ENCODE measurements at places on chromosomes 16 and 17.

GRCh38 chr16:87929986-87930385, 6.3 kb downstream of the CA5A start:
- DNase-seq: no peak

DNA sequence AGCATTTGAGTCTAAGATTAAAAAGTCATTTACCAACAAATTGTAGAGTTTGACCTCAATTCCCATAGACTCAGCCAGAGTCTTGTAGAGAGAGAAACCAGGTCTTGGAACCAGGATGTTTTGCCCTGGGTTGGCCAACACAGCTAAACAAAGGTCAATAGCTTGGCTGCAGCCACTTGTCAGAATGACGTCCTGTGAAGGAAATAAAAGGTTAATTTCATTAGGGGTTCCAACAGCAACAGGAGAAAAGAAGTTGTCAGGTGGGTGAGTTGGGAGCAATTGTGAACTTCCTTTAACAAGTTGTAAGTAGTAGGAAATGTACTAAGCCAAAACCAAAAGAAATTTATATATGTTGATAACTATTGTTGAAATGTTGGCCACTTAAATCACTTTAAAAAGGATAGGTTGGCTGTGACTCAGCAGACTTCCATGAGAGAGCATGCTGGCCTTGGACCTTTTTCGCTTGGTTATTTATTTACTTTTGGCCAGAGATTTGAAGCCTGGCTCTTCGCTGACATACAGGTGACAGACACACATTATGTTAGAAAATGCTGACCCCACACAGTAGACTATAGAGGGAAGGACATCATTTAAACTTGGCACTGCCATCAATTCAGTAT, 4.3 kb downstream of the TAT start:
- no peak for DNase-seq

DNA sequence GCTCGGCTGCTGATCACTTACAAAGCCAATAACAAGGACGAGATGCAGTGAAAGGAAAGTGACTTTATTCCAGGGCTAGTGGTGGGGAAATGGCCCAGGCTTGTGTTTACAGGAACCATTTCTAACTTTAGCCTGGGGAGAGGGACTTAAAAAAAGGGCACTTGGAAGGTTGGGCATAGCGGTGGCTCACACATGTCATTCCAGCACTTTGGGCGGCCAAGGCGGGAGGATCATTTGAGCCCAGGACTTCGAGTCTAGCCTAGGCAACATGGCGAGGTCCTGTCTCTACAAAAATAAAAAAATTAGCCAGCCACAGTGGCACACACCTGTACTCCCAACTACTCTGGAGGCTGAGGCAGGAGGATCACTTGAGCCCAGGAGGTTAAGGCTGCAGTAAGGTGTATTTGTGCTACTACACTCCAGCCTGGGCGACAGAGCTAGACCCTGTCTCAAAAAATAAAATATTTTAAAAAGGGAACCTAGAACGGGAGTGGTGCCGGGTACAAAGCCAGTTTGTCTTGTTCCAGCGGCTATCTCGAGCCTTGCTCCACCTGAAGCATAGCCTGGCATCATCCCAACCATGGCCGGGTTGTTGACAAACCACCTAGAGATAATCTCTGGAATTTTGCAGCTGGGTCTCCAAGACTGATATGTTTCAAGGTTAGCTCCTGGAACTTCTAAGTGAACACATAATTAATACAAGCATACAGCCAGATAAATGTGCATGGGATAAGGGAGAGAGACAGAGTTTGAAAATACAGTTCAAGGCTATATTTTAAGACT, 5.7 kb upstream of the TVP23A start:
- no peak for DNase-seq

DNA sequence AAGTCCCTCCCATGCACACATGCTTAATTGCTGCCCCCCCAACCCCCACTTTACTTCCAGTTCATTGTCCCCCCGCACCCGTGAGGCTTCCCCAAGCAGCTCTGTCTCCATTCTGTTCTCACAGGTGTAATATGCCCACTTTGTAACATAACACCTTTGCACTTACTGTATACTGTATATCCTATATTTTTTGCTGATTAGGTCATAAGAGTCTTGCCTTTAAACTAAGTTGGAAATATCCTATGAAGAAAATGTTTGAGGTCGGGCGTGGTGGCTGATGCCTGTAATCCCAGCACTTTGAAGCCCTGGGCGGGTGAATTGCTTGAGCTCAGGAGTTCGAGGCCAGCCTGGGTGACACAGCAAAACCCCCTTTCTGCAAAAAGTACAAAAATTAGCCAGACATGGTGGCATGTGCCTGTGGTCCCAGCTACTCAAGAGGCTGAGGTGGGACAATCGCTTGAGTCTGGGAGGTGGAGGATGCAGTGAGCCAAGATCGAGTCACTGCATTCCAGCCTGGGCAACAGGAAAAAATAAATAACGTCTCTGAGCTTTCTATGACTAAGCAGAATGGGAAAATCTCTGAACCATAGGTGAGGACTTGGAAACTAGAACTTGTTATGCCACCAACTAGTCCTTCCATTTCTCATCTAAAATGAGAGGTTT, 76.1 kb downstream of the TNRC6C start:
- DNase-seq: no peak

- no peak for DNase-seq
Observed at GRCh38 chr17:75899353-75899752, 2.6 kb upstream of the TRIM65 start.

DNA sequence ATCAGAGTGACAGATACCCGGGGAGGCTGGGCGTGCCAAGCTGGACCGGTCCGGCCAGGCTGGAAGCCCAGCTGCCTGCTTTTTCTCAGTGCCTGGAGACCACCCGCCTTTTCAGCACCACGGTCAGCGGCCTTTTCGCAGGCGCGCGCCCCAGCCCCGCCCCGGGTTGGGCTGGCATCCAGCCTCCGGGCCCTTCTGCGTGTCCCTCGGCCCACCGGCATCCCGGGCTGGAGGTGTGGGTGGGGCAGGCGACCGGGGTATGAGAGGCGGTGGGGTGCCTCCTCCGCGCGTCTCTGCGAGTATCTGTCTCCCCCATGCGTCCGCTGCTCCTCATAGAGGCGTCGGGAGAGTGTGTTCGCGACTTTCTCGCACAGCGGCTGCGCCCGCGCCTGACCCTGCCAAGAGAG, 102.5 kb downstream of the MRM1 start:
- no peak for DNase-seq

- DNase-seq: no peak
Observed at GRCh38 chr17:77366206-77366557, 225.4 kb downstream of the SEC14L1 start.

- no peak for DNase-seq
Observed at GRCh38 chr17:36608794-36609497, 7.6 kb downstream of the MRM1 start.

DNA sequence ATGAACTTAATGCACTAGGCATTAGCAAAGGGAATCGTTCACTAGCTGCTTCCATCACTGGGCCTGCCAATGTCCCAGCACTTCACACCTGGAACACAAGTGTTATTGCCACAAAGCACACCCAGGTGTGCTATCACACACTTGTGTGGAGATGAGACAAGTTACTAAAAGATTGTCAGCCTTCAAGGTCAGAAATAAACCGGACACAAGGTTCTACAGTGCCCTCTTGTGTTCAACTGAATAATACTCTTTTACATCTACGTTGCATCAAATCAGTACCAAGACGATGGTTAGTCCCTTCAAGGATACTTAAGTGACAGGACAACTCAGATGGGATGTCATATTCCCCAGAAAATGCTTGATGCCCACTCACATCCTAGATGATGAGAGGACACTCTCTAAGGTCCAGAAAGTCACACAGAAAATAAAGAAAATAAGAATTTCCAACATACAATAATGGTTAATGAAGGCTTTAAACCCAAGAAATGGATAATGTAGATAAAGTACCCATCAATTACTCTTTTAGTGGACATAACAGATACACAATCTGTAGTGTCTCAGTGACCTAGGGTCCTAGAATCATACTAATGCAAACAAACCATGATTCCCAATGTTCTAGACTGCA, 16.4 kb upstream of the GLG1 start:
- DNase-seq: no peak

- DNase-seq: no peak
Observed at GRCh38 chr16:53846971-53847370, 143.0 kb downstream of the FTO start.

DNA sequence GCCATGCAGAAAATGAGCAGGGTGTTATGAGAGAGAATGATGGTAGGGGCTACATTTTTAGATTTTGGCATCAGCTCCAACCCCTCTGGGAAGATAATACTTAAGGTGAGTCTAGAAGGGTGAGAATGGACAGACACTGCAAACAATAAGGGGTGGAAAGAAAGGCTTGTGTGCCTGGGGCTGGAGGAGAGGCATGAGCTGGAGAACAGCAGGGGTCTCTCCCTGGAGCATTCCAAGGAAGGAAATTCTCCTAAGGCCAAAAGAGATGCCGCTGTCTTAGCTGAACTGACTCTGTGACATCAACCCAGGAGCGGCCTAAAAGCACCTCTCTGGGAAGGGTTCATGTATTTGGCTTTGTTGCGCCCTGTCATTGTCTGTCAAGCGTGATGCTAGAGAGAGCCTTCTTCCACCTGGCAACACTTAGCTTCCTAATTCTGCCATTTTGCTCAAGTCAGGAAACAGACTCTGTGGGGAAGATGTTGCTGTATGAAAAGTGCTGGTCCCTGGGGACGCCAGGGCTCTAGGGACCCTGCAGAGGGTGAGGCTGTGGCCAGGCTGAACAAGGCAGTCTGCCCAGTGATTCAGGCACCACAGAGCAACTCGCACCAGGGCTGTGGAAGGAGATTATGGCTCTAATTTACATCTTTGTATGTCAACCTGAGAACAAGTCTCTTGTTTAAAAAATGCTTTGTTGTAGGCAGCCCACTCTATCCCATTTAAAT, 225.7 kb downstream of the CBLN1 start:
- DNase-seq: no peak

GRCh38 chr17:34384822-34385605, 22.0 kb upstream of the CCL1 start:
- DNase-seq: no peak

GRCh38 chr17:50966163-50966666, 100.1 kb upstream of the TOB1 start:
- DNase-seq: no peak

GRCh38 chr16:3759736-3760135, 42.4 kb upstream of the TRAP1 start:
- DNase-seq: no peak

DNA sequence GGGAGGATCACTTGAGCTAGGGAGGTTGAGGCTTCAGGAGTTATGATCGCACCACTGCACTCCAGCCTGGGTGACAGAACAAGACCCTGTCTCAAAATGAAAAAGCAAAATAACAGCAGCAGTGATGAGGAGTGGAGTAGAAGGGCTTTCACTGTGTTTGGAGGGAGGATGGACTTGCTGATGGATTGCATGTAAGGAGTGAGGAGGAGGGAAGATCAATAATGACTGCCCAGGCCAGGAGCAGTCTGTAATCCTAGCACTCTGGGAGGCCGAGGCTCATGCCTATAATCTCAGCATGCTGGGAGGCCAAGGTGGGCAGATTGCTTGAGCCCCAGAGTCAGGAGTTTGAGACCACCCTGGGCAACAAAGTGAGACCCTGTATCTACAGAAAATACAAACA, 14.8 kb upstream of the CNEP1R1 start:
- no peak for DNase-seq

- DNase-seq: no peak
Observed at GRCh38 chr17:1374431-1375177, 25.4 kb downstream of the YWHAE start.

DNA sequence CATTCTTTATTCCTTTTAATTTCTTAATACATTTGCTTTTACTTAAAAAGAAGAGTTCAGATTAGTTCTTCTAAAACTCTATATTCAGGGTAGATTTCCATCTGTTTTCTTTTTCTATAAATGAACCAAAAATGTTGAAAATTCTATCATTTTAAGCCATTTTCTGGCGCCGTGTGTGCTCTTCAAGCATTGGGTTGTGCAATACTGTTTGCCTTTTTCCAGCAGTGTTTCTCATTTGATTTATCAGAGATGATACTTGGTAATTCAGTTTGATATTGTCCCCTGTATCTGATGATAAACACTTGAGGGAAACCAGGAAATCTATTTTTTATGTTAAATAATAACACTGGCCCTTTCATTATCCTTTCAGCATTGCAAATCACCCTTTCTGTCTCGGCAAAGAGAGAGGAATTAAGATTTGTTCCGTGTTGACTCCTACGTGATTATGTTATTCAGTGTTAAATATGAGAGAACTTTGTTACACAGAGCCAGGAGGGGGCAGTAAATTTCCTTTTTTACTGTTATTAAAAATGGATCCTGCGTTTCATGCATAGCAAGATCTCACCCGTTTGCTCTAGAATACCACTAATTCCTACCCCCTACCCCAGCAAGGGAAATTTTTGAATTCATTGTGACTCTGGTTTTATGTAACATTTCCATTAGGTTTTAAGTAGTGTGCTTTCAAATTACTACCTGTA, 606.9 kb upstream of the RBFOX1 start:
- DNase-seq: no peak

DNA sequence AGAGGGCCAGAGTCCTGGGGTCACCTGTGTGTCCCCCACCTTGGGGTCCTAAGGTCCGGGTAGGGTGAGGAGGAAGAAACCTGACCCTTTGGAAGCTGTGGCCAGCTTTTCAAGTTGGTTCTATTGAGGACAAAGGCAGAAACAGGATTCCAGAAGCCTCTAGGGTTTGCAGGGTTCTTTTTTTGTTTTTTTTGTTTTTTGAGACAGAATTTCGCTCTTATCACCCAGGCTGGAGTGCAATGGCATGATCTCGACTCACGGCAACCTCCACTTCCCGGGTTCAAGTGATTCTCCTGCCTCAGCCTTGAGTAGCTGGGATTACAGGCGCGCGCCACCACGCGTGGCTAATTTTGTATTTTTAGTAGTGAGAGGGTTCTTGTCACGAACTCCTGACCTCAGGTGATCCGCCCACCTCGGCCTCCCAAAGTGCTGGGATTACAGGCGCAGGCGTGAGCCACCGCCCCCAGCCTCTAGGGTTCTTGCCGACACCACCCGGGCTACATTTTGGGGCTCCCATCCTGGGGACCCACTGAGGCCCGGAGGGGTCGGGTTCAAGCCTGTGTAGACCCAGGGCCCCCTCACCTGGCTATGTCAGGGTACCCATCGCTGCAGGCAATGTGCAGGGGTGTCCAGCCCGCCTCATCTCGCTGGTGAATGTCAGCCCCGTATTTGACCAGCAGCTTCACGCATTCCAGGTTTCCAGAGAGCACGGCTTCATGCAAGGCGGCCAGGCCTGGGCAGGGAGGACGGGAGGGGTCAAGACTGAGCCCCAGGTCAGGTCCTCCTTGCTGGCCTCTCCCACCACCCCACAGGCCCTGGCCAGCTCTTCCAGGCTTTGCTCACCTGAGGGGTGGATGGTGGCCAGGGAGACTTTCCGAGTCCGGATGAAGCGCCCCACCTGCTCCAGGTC, 674 bp downstream of the PPP1R27 start:
- DNase-seq: no peak
